ENCODE measurements at places on chromosomes 12 and 14.
A peak's percentile ranks its signal among the peaks of the same experiment; 100 is the strongest.

DNA sequence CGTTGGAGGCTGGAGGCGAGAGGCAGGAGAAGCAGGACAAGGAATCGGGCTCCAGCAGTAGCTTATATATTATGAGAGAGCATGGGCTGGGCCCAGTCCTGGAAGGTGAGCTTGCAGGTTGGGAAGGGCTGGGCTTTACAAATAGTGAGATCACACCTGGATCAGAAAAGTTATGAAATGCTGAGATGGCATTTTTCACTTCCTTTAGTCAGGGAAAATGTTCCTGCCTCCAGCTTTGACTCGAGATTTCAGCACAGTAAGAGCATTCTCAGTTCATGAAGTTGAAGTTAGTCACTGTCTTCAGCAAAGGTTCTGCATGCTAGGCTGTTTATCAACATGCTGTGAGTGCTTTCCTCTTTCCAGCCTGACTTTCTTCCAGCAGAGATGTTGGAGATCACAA is at the start of gene KRT6C:
KRT6C (minus strand) TSS at position 38 of the 400 bp plus-strand sequence. CDS start 68 bp downstream, outside the sequence.
- no peak for DNase-seq

DNA sequence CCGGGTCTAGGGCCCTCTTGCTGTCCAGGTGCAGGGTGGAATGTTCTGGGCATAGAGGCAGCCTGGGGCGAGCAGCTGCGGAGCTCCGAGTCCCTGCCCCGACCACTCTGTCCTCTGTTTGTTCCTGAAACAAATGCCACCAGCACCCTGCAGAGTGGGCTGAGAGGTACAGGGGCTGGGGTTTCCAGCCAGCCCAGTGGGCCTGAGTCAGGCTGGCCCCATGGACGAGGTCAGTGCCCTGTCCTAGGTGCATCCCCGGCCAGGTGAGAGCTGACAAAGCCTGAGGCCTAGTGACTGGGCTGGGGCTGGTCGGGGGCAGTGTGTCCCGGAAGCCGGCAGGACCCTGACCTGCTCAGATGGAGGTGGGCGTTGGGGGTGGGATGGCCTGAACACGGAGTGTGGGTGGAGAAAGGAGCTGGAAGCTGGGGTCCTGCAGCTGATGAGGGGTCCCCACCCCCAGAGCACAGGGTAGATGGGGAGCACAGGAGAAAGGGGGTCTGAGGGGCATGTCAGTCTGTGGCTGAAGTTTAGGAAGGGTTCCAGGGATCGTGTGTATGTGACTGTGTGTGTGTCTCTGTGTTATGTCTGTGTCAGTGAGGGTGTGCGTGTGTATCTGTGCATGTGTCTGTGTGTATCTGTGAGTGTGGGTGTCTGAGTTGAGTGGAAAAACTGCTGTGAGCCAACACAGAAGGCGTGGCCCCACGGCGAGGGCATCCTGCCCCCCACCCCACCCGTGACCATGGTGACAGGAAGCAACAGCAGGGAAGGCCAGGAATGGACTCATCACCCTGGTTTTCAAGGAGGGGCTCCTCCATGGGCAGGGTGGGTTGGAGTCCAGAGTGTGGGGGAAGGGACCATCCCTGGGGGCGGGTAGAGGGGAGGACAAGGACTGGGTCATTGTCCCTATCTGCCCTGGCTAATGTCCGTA is 2.4 kb upstream of the CRIP1 start:
- peak; percentile 48 for DNase-seq

- no peak for DNase-seq
Observed at GRCh38 chr14:33933386-33933933, 17.4 kb downstream of the EGLN3 start.

DNA sequence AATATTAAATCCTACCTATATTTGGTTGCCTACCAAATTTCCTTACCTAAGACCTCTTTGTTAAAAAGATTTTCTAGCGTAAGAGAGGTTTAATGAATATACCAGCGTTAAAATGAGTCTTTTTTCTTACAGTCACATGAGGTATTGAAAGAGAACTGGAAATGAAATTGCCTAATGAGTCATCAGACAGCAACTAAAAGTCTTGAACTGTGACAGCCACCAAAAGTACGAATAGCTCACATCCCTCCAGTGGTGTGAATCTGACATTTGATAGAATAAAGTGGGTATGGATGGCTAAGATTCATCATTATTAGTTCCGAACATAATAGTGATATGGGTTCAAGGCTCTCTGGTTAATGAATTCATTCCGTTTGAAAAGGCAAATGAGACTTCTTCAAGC is 1297.3 kb downstream of the AACS start:
- no peak for DNase-seq

DNA sequence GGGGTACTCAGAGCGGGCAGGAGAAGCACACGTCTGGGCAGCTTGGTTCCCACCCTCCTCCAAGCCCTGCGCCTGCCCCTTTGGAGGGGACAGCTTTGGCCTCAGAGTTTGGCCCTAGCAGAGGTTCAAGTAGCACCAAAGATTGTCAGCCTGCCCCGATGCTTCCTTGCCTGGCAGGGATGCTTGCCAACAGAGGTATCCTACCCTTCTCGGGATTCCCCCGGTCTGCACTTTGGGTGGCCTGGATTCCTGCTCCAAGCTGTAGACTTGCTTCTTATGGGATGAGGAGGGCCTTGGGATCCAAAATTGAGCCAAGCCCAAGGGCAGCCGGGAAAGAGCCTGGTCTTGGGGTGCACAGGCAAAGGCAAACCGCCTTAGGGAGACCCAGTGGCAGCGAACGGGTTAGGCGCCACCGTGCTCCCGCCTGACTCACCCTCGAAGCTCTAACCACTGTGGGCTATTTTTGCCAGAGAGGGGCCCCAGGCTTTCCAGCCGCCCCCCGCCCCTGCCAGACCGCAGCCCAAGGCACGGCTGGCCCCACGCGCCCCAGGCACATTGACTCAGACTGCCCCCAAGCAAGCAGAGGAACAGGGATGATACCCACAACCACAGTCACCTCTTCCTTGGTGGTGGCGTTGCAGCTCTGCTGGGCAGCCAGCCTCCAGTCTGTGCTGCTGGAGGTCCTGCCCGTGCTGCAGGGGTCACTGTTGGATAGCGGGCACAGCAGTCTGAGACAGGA is 847 bp upstream of the WNT10B start:
- DNase-seq = peak; percentile 26

DNA sequence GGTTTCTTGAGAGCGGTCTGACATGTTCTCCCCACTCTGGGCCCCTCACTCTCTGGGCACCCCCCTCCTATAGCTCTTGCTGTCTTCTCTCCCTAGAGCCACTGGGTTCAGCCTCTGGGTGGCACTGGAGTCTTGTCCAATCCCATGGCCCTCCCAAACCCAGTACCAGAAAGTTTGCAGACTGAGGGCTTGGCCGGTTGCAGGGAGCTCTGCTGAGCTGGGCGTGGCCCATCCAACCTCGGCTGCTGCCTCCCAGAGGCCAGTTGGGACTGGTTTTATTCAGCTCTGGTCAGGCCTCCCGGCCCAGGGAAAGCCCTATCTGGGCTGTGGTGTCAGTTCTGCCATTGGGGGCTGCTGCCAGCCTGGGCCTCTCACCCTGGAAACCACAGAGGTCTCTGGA is 37.9 kb downstream of the ISCA2 start:
- DNase-seq = no peak

- DNase-seq = no peak
Observed at GRCh38 chr14:44317441-44317746, 189.7 kb downstream of the FSCB start.

- DNase-seq = no peak
Observed at GRCh38 chr14:61334197-61334701, 12.9 kb downstream of the PRKCH start.

GRCh38 chr12:66380769-66381535 is 78.7 kb downstream of the HELB start:
- DNase-seq = no peak

DNA sequence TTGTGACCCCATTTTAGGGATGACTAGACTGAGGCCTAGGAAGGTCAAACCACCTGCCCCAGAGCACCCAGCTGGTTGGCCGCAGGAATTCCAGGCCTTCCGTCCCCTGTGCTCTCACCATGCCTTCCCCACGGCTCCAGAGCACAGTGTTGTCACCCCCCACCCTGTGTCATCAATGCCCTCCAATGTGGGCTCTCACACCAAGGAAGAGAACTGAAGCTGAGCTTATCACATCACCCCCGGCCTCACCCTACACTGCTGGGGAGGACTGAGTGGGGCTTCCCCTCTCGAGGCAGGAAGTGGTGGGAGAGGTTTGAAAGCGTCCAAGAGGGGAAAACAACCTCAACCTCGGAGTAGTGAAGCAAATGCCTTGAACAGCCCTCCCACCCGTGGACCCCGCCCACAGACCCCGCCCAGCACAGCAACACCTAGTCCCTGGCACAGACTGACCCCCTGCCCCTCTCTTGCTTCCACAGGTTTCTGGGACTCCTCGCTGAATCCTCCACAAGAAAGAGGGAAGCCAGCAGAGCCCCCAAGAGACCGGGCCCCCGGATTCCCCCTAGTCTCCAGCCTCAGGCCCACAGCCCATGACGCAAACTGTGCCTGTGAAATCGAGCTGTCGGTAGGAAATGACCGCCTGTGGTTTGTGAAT is 97.2 kb downstream of the LGMN start:
- DNase-seq = peak; percentile 83

GRCh38 chr14:54175298-54175942 is 218.8 kb upstream of the BMP4 start:
- peak; percentile 10 for DNase-seq

DNA sequence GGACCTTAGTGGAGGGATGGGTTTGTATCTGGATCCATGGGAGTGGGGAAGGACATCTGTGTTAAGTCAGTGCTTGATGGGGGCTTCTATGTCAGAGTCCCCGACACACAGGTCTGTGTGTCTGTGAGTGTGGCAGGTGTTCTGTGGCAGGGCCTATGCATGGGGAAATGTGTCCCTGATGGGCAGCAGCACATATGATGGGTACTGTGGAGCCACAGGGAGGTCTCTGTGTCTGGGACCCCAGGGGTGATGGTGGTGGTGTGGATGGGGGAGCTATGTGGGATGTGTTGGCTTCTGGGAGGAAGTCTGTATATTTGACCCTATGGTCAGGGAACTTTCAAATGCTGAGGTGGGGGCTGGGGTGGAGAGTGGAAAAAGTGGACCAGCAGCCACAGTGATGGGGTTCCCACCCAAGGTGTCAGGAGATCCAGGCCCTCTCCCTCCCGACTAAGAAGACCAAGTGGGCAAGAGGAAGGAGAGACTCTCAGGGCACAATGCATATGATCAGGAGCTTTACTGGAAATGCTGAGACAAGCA is 16.5 kb downstream of the KRT7 start:
- no peak for DNase-seq

GRCh38 chr14:95323917-95324316 is 4.2 kb upstream of the CLMN start:
- DNase-seq = no peak

GRCh38 chr14:64444984-64445845 is 20.1 kb upstream of the AKAP5 start:
- peak; percentile 15 for DNase-seq

- DNase-seq = peak; percentile 4
Observed at GRCh38 chr12:8088574-8088973, 6.5 kb downstream of the NECAP1 start.

DNA sequence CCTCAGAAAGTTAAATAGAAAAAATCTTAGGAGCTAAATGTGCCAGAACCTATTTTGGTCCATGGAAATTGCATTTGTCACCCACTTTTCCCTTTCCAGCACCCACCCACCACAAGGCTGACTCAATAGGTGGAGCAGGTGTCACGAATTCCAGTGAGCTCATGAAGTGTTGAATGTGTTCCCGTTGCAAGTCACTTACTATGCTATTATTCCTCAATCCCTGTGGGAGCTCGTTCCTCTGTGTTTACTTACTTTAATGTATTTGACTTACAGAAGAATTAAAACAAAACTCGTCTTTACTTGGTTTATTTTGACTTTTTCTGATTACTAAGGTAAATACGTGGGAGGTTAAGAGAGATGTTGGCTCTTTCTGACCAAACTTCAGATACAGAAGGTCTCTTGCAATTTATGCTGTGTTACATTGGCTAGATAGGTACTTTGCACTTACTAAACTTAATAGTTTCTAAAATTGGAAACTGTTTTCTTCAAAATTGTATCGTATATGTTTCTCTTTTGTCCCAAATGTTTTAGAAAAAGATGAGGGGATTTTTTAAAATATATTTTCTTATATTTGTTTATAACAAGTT is 269.4 kb upstream of the NOVA1 start:
- DNase-seq = no peak

DNA sequence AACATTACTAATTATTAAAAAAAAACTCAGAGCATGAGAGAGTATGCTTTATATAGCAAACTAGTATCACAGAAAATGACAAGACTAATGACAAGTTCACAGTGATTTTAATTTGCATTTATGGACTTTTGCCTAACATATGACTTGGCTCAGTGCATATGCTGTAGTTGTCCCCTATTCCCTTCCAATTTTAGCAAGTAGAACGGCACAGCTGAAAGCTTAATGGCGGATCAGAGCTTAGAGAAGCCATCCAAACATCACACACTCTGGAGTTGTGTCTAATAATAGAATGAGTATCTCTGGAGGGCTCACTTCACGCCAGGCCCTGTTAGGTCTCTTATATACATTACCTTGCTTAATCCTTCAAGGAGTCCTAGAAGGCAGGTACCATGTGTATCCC is 13.3 kb downstream of the CNIH1 start:
- no peak for DNase-seq

- DNase-seq = no peak
Observed at GRCh38 chr14:75803765-75804164, 142.7 kb downstream of the TTLL5 start.

DNA sequence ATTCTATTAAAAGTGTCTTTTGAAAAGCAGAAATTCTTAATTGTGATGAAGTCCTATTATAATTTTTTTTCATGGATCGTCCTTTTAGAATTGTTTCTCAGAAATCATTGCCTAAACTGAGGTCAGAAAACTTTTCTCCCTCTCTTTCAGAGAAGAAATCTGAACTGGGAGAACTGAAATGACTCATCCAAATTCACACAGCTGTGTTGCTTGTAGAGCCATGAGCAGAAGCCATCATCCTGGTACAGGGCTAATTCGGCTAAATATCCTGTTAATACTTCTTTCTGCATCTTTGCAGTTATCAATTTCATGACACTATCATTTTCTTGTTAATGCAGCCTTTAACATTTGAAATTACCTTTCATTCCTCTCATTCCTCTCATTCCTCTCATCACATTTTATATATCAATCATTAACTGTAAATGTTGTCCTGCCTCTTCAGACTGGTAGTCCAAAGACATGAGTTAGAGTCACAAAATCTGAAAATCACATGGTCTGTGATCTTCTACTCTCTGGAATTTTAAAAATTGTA is 15.5 kb downstream of the SLC15A5 start:
- no peak for DNase-seq

GRCh38 chr14:40119765-40120164 is 687.5 kb upstream of the FBXO33 start:
- DNase-seq = no peak

- DNase-seq = no peak
Observed at GRCh38 chr12:26496170-26496569, 300.8 kb downstream of the SSPN start.

Data from stimulated activated naive CD4-positive, alpha-beta T cell treated with Interleukin-2 at 50 U/mL for 16 hours (primary cell).